ENCODE measurements at places on chromosomes 3 and 15.

DNA sequence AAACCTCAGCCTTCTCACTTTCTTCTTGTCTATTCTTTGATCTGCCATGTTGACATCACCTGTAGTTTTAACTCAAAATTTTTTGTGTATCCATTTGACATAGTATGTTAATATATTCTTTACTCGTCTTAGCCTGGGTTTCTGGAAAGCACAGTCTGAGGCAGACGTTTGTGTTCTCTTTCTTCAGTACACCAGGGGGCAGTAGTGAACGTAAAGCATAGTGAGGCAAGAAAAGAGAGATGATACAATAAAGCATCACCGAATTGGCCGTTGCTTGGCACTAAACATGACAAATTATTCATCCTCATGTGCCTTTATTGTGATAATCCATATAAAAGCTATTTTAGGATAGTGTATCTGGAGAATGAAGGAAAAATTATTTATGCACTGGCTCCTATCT, 141.0 kb upstream of the MYRIP start:
- peak; percentile 10 for DNase-seq

DNA sequence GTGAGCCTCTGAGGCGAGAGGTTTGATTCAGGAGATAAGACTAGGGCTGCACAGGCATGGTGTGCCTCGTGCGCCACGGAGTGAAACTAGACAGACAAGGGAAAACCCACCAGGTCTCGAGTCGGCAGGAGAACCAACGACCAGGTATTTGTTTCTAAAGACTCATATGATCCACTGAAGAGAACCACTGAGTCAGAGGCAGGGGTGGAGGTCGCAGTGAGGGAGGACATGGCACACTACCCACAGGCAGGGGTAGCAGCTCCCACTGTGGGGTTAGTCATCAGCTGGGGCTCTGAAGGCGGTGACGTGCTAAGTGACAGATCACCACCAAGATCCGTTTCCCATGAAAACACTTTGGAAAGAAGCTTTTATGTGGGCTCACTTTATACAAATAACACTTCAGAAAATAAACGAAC, 45.7 kb downstream of the CHSY1 start:
- DNase-seq, result peak; percentile 93

- DNase-seq, result no peak
Measured at GRCh38 chr3:141875893-141876380, 506 bp upstream of the ATP1B3 start.

- no peak for DNase-seq
Measured at GRCh38 chr15:48644467-48644826, 1.1 kb downstream of the FBN1 start.

DNA sequence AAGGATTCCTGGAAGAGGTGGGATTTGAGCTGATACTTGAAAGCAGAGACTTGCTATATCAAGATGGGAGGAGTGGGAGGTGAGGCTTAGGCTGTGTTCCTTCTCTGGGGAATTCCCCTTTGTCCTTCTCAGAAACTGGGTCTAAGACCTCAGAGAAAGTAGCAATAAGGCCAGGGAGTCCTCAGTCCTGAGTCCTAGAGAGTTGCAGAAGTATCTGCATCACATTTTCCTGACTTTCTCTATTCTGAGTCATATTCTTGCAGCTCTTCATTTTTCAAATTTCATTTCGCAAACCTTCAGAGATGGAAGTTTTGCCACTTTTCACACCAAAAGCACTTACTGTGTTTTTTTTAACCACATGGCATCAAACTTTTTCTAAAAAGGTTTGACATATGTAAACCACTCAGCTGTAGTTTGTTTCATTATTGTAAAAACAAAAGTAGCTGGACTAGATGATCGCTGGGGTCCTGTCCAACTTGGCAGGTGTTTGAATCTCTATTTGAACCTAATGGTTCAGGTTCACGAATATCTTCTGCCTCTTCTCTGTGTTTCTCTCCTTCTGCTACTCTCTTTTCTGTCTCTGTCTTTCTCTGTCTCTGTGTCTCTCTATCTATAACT, 21.3 kb downstream of the COLQ start:
- DNase-seq, result no peak

DNA sequence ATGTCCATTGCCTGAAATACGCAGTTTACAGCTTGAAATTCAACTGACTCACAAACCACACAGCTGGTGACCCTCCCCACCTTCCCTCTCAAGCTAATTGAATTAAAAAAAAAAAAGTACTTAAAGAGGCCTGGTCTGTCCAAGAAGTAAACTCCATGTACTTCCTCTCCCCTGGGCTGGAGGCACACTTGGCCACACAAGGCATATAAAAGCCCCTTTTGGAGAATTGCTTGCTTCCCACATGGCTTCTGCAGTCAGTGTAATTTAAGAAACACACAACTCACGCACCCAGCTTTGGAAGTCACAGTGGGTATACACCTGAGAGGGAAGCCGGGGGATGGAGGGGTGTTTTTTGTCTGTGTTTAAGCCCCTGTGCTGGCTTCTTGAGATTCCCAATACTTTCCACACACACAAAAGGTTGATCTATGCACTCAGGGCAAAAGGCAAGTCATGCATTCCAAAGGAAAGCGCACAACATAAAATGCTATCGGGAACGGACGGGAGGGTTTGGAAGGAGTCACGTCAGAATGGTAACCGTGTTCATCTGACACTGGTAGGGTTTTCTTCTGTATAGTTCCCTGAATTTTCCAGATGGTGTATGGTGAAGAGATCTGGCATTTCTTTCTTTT, 106.6 kb upstream of the ALDH1A3 start:
- no peak for DNase-seq

DNA sequence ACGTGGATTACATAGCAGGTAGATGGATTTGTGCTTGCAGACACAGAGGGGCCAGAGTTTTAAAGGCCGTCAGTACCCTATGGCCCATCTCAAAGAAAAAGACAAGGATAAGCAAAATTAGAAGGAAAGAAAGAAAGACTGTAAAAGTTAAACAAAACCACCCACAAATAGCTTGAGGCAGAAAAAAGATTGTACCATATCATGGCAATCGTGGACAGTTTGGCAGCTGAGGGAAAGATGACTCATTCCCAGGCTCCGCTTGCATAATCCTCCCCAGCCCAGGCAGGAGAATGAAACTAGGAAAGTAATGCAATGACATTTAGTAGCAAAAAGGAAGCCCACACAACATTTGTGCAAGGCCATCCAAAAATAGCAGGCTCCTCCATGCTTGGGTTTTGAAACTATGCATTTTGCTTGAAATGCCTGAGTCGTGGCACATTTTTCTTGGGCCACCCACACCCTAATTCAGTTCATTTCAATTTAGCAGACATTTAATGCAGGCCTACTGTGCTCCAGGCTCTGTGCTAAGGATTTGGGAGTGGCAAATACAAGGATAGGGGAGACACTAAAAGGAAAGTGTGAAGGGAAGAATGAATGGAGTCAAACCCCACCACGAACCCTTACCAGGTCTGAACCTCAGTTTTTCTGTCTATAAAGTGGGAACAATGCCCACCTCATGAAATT, 40.9 kb upstream of the SMAD3 start:
- peak; percentile 10 for DNase-seq

- no peak for DNase-seq
Measured at GRCh38 chr3:154085071-154085470, 36.1 kb upstream of the ARHGEF26 start.

- DNase-seq, result no peak
Measured at GRCh38 chr3:113148284-113148683, 63.1 kb upstream of the BOC start.

- peak; percentile 62 for DNase-seq
Measured at GRCh38 chr3:43503067-43503728, 118.6 kb downstream of the ANO10 start.

- DNase-seq, result no peak
Measured at GRCh38 chr3:131591394-131592014, 88.7 kb upstream of the MRPL3 start.

- DNase-seq, result no peak
Measured at GRCh38 chr3:31094048-31094447, 199.6 kb upstream of the GADL1 start.

GRCh38 chr15:40279437-40280141, 3.3 kb downstream of the ANKRD63 start:
- peak; percentile 46 for DNase-seq

GRCh38 chr3:113626503-113627371, 69.7 kb downstream of the USF3 start:
- DNase-seq, result peak; percentile 5

GRCh38 chr3:184333190-184333589, 4.2 kb upstream of the FAM131A start:
- DNase-seq, result no peak

- no peak for DNase-seq
Measured at GRCh38 chr3:32705232-32705631, 20.2 kb downstream of the CNOT10 start.

GRCh38 chr3:155785662-155786295, 20.3 kb downstream of the C3orf33 start:
- DNase-seq, result no peak

DNA sequence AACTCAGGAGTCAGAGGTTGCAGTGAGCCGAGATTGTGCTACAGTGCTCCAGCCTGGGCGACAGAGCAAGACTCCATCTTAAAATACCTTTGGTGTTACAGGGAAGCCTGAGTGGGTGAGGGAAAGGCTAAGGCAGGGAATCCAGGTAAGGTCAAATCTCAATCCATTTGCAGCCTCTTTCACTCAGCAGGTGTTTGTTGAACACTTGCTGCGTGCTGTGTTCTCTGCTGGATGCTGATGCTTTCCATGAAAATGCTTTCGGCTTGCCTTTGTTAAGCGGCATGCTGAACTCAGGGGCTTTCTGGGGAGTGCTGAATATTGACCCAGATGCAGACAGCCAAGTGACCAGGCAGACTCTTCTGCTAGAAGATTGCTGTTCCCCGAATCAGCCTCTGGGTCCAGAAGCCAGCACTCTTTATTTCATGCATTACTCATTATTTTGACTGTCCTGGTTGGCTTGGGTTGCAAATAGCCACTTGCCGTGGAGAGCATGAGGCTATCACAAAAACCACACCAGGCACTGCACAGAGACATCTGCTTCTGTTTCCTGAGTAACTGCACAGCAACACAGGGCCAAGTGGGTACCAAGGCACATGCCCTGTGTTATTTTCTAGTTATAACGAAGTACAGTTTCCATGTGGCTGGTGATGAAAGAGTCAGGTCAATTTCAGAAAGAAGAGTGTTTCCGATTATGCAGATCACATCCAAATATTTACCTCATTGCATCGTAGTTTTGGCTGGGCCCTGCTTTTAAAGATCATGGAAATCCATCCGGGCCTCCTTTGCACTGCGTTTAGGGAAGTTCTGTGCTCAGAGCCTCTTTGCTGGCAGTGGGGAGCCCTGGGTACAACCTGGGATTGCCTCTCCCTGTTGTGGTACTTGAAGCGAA, 88.6 kb downstream of the THSD4 start:
- DNase-seq, result no peak

DNA sequence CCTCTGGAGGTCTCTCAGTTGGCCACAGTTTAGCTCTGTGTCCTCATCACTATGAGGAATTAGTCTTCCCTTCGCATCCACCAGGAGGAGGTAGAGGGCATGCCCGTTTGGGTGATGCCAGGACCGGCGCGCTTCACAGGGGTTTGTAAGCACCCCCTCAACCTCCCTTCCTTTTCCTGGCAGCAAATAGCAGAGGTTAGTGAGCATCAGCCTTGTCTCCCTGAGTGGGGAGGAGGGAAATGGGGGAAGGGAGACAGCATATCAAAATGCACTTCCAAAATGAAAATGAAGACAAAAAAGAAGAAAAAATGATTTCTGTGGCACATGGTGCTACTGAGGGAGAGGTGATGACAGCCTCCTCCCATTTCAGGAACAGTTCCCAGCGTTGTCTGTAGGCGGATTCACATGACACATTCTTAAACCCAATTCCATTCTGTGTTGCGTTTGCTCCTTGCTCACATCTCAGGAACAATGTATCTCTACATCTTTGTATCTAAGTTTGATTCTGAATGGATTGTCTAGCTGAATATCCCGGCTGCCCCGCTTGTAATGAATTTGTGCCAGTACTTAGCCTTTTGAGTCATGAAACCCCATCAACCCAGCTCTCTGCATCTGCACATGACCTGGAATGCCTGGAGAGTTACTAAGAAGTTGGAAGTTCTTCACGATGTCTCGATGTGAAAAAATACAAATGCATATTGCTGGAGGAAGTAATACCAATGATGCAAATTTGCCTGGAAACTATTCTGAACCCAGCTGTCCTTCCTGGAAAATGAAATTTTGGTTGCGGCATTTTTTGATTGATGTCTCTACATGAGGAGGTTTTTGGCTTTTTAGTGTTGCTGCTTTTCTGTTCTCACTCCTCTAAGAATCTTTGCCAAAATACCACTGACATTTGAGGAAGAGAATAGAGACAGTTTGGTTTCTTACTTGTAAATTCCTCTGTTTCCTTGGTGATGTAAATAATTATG, 45.2 kb downstream of the TYRO3 start:
- DNase-seq, result peak; percentile 55

DNA sequence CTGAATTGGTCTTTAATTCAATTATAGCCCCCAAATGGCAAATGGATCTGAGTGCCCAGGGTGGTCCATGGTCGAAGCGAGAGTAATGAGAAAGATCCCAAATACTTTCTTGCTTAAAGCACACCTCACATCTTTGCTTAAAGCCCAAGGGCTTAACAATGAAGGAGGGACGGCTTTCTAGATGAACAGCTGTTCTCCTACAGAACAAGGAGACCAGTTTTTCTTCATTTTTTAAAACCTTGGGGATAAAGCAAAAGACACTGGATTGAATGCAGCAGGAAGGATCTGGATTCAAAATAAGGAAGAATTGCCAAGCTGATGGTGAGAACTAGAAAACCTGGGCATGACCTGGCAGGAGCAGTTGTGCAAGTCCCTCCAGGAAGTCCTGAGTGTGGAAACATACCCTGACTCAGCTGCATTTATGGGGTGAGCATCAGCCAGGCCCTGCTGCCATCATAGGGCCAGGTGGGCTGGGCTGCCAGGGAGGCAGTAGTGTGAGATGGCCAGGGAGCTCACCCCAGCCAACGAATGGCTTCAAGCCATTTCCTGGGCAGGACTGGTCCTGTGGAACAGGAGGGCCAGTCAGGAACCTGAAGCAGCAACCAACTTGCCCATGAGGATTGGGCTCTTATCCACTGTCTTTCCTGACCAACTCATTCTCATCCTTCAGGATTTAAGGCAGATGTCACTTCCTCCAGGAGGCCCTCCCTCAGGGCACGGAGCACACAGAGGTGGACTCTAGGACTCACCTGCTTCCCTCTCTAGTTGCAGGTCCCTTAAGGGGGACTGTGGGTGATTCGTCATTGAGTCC, 18.4 kb upstream of the RHCG start:
- DNase-seq, result no peak

- no peak for DNase-seq
Measured at GRCh38 chr3:195888981-195889869, 19.1 kb downstream of the TNK2 start.

- DNase-seq, result no peak
Measured at GRCh38 chr15:26521691-26522198, 251.1 kb downstream of the GABRB3 start.

- peak; percentile 9 for DNase-seq
Measured at GRCh38 chr3:14378415-14378814, 24.0 kb upstream of the SLC6A6 start.

- DNase-seq, result no peak
Measured at GRCh38 chr3:166282931-166283330, 445.7 kb upstream of the BCHE start.

DNA sequence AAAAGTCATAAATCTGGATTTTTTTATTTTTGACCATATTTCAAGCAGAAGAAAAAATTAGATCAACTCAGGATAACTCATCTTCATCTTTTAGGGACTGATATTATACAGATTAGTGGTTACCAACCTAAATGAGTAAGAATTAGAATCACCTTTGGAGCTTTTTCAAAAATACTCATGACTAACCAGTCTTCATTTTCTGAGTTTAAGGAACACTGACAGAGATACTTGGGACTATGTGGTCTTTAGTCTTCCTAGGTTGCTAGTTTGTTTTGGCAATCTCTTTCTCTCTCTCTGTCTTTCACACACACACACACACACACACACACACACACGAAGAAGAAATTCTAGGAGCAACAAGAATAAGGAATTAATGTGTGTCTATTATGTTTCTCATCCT, 50.1 kb downstream of the TMOD3 start:
- DNase-seq, result peak; percentile 4

All from CD4-positive, alpha-beta T cell treated with Interleukin-4 for 4 hours (primary cell).